ENCODE measurements at places on chromosomes 1 and 21.

GRCh38 chr21:17139696-17140095 is 373.1 kb upstream of the CXADR start:
- peak; percentile 27 for DNase-seq

- DNase-seq, result no peak
Observed at GRCh38 chr21:42638266-42638863, 15.1 kb upstream of the PDE9A start.

GRCh38 chr1:236768601-236769000 is 26.5 kb upstream of the MTR start:
- DNase-seq, result no peak

GRCh38 chr1:246988316-246988715 is 19.5 kb downstream of the ZNF695 start:
- no peak for DNase-seq

Measured in M059J (cell line).